ENCODE measurements at places on chromosomes 13 and 19. TPM values are rescaled to one million over a fixed set of nuclear protein-coding genes. Genes with fewer than 3 reads are reported as not detected.
A peak's percentile ranks its signal among the peaks of the same experiment; 100 is the strongest.

SIRT6 gene
- total RNA-seq, result 28.1 TPM

KCNRG gene
- total RNA-seq, result 0.32 TPM

COL4A2 gene
- 109 TPM for total RNA-seq

CNN1 gene
- 17.4 TPM for total RNA-seq

GMIP gene
- 23.0 TPM for total RNA-seq

- no peak overlapping the region for H3K4me3 ChIP-seq
- no peaks in the 10 kb centered on the region for H3K36me3 ChIP-seq
- H3K27me3 ChIP-seq, result no peaks in the 10 kb centered on the region
- peak; percentile 29 for DNase-seq
- H3K27ac ChIP-seq, result no peak overlapping the region
- no peaks in the 10 kb centered on the region for H3K4me1 ChIP-seq
Measured at GRCh38 chr19:30060531-30061222, 118.6 kb downstream of the URI1 start.

DNA sequence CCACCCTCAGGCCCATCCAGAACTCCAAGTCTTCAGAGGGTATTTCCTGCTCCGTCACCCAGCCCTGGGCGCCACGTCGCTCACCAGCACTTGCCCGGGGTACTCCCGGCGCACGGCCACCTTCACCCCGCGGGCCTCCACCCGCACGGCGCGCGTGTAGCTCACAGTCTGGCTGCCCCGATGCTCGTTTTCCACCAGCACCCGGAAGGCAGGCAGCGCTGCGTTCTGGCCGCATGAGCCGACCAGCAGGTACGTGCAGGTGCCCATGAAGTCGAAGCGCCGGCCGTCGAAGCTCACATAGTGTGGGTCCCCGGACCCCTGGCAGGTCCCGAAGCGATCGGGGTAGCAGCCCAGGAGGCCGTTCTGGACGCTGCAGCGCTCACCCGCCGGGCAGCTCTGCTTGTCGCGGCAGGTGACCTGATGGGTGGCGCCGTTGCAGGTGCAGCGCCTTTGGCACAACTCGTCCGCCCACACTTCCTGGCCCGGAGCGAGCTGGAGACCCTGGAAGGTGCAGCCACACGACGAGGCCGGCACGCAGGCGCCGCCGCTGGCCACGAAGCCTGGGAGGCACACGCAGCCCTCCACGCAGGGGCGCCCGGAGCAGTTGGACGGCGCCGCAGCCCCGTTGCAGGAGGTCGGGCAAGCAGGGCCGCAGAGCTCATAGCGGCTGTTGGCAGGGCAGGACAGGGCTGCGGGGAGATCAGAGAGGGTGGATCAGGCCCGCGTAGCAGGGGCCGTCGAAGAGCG lies 19.2 kb downstream of the FCGBP start:
- no peaks in the 10 kb centered on the region for H3K27me3 ChIP-seq
- H3K36me3 ChIP-seq, result no peaks in the 10 kb centered on the region
- no peak overlapping the region for H3K4me3 ChIP-seq
- no peak for DNase-seq
- H3K27ac ChIP-seq, result no peak overlapping the region

DNA sequence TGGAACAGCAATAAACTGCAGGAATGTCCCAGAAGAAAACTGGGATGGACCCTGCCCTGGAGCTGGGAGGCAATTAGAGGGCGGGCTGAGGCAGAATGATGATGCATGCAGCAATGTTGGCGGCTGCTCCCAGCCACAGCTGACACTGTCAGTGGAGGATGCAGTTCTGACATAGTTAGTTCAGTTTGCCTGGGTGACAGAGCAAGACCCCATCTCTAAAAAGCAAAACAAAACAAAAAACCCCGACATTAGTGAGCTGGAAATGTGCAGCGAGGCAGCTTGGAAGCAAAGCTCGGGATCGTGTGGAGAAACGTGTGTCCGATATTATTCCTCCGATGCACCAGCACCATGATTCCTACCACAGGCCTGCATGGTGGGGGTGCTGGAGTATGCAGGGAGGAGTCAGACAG lies 110.1 kb upstream of the UQCRFS1 start:
- peaks cover 13% of the 10 kb centered on the region for H3K4me1 ChIP-seq
- H3K4me3 ChIP-seq, result no peak overlapping the region
- no peak for DNase-seq
- H3K27ac ChIP-seq, result no peak overlapping the region
- peaks cover 4% of the 10 kb centered on the region for H3K27me3 ChIP-seq
- H3K36me3 ChIP-seq, result no peaks in the 10 kb centered on the region

DNA sequence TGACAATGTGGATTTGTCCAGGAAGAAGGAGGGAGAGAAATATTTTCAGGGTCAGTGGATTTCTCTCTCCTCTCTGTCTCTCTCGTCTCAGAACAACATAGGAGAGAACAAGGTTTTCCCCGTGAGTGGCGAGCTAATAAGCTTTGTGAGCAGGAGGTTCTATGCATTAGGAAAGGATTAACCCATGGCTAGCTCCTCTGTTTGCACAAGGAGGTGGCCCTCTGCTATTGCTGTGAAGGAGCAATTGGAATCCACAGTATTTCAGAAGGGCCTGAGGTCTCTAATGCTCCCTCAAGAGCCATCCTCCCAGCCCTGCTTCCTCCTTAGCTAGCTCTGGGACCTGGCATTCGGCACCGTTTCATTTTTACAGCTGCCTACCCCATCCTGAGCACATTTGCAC lies 288.9 kb upstream of the MAB21L1 start:
- H3K4me3 ChIP-seq, result no peak overlapping the region
- H3K27me3 ChIP-seq, result no peaks in the 10 kb centered on the region
- 0 out of 2 replicates have a peak, but pooled peaks cover 2% of the 10 kb centered on the region for H3K4me1 ChIP-seq
- no peaks in the 10 kb centered on the region for H3K36me3 ChIP-seq
- DNase-seq, result no peak

DNA sequence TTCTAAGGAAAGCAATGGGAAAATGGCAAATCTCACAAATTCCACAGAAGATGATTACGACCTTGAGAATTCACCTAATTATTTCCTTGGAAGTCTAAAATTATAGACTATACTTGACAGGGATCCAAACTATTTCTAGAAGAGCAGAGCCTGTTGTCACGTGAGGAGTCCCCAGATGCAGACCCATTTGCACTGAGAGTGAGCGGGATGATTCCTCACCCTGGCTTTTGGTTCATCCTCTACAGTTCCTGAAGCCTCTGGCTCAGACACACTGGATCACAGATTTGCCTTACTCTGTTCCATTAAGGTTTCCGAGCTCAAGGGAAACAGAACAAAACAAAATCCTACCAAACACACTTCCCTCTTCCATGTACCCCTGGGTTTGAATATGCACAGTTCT lies 23.0 kb upstream of the CYSLTR2 start:
- no peak overlapping the region for H3K4me3 ChIP-seq
- no peaks in the 10 kb centered on the region for H3K27me3 ChIP-seq
- H3K27ac ChIP-seq, result no peak overlapping the region
- H3K36me3 ChIP-seq, result peaks cover 5% of the 10 kb centered on the region
- H3K4me1 ChIP-seq, result no peaks in the 10 kb centered on the region
